ENCODE measurements at places on chromosomes 3 and 15.

GRCh38 chr15:85389306-85389650 is 8.9 kb downstream of the AKAP13 start:
- no peak for DNase-seq

GRCh38 chr3:197398286-197398878 is 100.0 kb upstream of the DLG1 start:
- no peak for DNase-seq

DNA sequence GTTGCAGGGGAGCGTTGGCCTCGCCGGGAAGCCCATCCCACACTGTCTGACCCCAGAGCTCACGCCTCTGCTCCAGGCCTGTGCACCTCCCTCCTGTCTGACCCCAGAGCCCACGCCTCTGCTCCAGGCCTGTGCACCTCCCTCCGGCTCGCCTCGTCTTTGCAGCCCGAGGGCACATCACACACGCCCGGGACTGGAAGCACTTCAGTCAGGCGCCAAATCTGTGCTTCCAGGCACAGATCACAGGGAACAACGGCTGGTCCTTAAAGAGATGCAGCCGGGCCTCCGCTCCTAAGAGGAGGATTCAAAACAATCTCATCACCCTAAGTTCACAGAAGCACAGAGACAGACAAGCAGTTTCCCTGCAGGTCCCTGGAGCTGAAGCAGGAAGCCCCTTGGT is 103.0 kb upstream of the RPL32 start:
- DNase-seq, result no peak

- no peak for DNase-seq
Observed at GRCh38 chr3:86208772-86209171, 782.2 kb downstream of the VGLL3 start.

DNA sequence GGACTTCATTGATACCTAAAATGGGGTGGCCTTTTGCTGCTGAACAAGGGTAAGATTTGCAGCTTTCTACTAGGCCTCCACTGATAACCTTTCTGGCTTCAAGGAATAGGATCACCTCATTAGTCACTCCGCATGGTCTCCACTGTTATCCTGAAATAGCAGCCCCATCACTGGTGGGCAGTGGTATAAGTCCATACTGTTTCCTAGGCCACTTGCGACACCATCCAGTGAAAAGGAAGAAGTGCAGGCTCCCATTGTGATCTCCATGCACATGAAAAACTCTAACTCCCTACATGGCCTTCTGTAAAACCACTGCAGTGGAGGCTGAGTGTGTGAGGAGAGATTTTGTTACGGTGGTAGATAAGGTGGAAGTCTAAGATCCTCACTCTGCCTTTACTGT is 1455.9 kb downstream of the SI start:
- no peak for DNase-seq

GRCh38 chr3:136949708-136950107 is 8.1 kb upstream of the IL20RB start:
- no peak for DNase-seq

DNA sequence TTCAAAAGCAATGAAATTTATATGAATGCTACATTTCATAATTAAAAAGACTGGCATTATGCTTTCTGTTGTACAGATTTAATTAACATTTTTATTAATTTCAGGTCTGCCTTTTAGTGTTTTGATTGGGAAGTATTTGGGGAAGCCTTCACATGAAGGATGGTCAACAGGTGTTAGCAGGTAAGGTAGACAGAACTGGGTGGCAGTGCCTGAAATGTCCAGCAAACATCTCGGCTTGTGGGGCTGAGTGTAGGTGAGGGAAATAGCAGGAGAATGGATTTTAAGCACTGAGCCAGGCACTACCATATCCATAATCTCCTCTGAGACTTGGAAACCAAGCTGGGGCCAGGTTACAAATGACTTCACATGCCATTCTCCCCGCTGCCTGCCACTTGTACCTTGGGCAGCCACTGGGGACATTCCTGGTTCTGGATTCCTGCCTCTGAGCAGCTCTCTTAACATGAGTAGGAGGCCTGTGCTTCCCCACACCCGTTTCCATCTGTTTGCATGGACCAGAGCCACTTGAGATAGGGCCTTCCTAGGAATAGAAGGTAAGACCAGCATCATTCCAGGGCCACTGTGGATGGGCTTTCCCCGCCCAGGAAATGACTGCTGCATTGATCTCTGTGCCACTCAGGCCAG is 125.9 kb upstream of the HES1 start:
- DNase-seq, result no peak

- no peak for DNase-seq
Observed at GRCh38 chr15:80161468-80162016, 8.7 kb downstream of the FAH start.

DNA sequence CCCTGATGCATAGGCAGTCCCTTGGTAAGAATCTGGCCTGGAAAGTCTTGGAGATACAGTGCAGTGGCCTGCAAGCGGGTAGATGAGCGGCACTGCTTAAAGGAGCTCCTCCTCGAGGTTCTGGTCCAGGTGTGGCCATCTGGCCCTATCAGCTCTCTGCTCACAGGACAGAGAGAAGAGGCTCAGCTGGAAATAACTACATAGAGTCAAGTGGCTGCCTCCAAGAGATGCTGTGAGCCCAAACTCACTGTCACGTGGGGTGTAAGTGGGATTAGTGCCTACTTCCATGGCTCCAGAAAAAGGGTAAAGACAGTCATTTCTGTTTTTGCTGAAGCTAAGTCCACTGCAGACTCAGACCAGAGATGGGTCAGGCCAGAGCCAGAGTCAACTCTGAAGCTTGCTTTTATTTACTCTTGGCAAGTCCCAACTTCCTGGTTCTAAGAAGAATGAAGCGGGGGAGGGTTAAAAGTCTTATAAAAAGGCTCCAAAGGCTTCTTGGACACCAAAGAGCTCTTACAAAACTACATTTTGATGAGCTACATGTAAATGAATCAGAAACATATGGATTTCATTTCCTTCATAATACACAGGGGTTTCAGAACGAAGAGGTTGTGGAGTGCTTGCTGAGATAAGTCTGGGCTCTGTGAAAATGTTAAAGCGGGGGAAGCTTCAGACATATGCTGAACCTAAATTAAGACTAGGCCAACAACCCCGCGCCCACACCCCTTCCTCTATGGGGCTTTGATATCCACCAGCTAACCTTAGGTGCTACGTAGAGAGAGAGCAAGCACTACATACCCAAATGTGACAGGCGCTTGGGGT is 77.1 kb downstream of the PDZRN3 start:
- DNase-seq, result no peak

DNA sequence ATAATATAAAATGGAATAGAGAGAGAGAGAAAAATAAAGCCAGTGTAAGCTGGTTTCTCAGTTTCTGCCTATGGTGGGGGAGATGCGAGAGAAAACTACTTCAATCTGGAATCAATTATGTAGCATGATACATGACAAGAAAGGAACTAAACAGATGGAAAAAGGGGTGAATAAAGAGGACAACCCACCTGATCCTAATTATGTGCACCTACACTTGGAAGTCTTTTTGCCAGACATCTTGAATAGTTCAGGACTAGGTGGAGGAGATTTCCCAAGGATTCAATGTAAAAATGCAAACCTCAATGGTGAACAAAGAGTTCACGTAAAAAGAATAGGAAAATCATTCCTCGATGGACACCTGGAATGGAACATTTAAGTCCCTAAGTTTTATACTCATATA is 524.4 kb upstream of the RGMA start:
- no peak for DNase-seq

DNA sequence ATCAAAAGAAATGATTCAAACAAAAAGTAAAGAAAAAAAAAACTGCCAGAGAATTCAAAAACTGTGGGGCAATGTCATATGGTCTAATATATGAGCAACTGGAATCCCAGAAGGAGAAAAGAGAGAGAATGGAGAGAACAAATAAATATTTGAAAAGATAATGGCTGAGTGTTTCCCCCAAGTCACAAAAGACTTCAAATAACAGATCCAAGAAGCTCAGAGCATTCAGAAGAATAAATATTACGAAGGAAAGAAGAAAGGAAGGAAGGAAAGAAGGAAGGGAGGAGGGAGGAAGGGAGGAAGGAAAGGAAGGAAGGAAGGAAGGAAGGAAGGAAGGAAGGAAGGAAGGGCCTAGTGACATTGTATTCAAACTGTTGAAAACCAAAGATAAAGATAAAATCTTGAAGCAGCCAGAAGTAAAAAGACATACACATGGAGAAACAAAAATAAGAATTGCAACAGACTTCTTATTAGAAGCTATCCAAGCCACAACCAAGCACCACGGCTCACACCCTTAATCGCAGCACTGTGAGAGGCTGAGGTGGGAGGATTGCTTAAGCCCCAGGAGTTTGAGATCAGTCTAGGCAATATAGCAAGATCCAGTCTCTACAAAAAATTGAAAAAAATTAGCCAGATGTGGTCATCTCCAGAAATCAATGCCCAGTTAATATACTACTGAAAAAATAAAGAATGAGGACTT is 118.9 kb upstream of the IGSF10 start:
- DNase-seq, result no peak

GRCh38 chr3:116233711-116234357 is 211.5 kb downstream of the LSAMP start:
- DNase-seq, result no peak

- no peak for DNase-seq
Observed at GRCh38 chr15:66566963-66567531, 1.2 kb upstream of the LCTL start.

DNA sequence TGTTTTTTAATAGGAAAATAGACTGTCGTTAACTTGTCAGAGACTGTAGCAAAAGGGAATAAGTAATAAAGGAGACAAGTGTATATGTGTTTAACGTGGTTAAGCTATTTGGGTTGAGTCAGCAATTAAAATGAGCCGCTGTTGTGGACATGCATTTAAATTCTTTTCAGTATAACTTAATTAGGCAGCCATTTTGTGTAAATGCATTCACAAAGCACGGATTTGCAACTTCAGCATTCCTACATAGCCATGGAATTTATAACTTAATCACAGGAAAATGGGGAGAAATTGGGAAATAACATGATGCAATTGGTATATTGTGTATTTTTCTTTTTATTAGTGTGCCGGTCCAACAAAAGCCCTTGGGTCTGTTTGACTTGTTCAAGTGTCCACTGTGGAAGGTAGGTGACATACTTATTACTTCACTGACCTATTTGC is 27.9 kb downstream of the USP3 start:
- DNase-seq, result no peak

DNA sequence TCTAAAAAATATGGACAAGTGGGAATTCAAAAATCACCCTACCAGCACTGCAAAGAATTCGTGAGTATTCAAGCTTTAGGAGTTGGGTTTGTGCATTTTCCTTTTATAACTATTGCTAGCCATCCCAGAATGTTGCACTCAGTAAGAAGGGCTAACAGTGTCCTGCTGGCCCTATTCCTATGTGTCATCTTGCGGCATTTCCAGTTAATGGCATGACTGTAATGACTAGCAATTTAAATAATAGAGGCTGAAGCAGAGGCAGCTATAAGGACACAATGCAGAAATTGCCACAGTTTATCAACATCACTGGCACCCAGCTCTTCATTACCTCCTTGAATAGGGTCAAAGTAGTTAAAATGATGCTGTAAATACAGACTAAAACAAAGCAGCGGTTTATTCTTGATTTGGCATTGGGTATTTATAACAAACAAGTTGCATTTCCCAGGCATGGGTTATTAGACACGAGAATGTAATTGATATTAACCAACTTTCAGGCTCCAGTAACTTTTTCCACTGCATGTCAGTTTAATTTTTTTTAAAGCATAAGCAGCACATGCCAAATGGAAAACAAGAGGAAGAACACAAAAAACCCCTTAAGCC is 177.6 kb downstream of the FHIT start:
- DNase-seq, result no peak

- no peak for DNase-seq
Observed at GRCh38 chr3:113165841-113166240, 45.5 kb upstream of the BOC start.

- DNase-seq, result no peak
Observed at GRCh38 chr3:44926172-44926571, 49.8 kb downstream of the ZDHHC3 start.

DNA sequence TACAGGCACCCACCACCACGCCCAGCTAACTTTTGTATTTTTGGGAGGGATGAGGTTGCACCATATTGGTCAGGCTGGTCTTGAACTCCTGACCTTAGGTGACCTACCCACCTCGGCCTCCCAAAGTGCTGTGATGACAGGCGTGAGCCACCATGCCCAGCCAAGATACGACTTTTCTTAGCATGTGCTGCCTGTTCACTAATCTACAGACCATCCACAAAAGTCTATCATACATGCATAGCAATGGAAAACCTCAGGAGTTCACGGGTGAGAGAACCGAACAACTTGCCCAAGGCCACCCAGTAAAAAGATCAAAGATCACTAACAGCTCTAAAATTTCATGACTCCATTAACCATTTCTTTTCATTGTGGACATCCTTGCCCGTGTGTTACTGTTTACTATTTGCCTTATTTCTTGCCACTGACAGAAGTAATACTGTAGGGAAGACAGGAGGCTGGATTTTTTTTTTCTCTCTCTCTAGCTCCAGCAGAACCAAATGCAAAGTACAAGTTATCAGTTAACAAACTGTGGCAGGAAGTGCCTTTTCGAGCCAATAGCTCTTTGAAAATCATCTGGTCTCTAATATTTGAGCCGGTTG is 92.3 kb downstream of the FOXP1 start:
- DNase-seq, result no peak

DNA sequence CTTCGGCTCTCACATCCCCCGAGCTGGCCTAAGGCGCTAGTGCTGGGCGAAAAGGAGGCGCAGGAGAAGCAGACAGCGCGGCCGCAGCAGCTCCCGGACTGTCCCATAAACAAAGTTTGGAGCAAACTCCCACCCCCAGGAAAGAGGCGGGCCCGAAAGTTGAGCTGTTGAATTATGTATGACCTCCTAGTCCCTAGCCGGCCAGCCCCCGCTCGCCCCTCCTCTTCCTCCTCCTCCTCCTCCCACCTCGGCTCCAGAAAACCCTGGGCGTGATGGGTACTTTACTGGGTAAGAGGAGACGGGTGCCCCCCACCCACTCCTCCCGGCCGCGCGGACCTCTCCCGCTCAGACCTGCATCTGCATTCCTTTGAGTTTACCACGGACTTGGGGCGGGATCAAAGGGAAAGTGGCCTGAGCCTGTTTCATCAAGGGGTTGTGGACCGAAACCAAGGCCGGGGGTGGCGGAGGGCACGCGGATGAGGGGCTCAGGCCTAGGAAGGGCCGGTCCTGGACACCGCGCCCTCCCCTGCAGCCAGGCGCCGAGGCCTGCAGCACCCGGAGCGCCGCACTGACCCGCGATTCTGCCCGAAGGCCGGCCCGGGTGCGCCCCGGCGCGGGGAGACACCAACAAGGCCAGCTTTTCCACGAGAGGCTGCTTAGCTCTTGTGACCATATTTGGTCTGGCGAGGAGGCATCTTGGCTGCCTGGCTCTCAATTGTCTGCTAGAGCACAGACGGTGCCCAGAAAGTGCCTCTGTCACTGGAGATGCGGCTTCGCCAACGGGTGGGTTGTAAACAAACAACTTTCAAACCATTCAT is at the start of gene WWTR1:
WWTR1 (minus strand) TSS at position 100 of the 818 bp plus-strand sequence. CDS start 719 bp downstream, outside the sequence.
- DNase-seq, result peak; percentile 67

Data from DMS153 (cell line).